T-helper 17 cell (primary cell): ENCODE measurements at places on chromosomes 13 and 19.

DNA sequence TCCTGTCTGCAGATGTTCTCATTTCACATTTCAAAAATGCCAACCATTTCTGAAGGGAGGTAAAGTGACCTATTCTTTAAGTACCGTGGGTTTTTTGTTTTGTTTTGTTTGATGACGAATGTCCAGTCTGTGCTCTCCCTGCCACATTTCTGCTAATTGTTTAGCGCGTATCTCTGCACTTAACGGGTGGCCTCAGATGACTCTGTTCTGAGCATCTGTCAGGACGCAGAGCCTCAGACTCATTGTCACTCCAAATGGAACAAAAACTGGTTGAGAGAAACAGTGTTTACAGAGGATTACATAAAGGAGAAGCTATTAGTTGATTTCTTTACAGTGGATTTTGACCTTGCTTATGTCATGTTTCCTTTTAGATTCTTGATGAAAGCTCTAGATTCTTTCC, 23.7 kb downstream of the TPP2 start:
- no peak for DNase-seq

DNA sequence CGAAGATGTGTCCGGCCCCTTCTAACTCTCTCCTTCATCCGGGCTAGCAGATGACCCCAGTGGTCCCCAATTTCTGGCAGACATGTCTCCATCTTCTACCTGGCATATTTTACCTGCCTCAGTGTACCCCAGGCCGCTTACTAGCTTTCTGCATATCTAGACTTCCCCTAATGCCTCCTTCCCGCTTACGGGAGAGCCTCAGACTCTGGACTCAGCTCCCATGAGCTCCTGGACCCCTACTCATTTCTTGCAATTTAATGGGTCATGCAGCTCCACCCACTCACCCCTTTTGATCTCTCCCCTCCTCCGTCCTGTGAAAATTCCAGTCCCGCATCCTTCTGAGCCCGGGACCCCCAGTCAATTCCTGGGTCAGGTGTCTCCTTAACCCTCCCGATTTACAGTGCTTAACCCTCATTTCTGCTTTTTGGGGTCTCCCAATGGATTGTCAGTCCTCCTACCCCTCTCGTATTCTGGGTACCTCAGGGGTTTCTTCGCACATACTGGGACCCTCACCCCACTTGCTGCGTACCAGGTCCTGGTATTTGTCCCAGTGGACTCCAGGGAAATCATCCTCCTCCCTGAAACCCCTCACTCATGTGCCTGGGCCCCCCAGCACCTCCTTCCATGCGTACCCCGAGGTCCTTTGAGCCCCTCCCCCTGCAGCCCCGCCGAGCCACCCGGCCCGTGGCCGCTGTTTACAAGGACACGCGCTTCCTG, 500 bp upstream of the JUNB start:
- no peak for DNase-seq

- no peak for DNase-seq
Measured at GRCh38 chr13:109783447-109783814, 3.0 kb downstream of the IRS2 start.

- no peak for DNase-seq
Measured at GRCh38 chr13:79990048-79990447, 350.9 kb downstream of the SPRY2 start.

- DNase-seq, result no peak
Measured at GRCh38 chr19:42313840-42314755, 989 bp downstream of the TMEM145 start.

- DNase-seq, result no peak
Measured at GRCh38 chr19:3768015-3768747, 3.8 kb downstream of the RAX2 start.

DNA sequence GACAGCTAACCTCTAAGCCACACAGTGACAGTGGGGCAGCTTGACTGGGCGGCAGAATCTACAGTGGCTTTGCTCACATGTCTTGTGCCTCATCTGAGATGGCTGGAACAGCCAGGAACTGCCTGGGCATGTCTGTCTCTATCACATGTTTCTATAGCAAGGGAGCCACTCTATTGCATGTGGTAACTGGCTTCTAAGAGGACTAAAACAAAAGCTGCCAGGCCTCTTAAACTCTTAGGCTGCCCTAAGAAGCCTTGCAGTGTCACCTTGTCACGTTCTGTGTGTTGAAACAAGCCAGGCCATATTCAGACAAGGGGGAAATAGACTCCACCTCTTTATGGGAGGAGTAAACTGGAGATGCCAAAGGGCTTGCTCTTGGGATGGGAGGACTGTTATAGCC, 122.9 kb upstream of the MAB21L1 start:
- DNase-seq, result no peak

- no peak for DNase-seq
Measured at GRCh38 chr19:27885359-27885758, 1327.6 kb downstream of the UQCRFS1 start.
